HL-60 (cell line): ENCODE measurements at places on chromosomes 4 and X.

DNA sequence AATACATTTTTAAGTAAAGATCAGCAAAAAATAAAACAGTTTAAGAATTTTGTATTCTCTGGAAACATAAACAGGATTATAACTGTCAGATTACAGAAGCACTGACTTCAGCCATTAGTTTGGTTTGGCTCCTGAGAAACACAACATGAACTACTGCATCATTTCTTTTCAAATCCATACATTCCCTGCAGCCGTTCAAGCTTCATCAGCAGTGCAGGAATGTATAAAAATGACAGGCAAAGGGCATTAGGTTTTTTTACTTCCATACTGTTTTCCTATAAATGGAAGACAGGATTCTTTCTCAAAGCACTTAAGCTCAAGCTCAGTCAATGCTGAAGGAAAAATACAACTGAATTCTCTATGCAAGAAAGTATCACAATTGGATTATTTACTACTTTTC lies 4.2 kb upstream of the MAB21L2 start:
- no peak for DNase-seq

DNA sequence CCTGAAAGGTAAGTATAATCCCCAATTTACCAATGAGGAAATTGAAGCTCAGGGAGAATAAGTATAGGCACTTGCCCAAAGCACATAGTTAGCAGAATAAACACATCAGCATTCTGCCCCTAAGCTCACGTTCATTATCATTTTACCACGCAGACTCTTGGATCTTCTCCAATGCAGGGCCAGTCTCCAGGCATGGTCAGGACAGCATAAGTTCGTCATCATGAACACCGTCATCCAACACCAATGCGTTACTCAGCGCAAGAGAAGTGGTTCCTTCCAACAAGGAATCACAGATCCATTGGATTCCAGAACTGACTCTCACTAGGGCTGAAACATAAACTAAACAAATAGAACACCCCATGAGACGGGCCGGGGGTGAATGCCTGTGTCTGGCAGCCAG lies 86.5 kb upstream of the GPM6B start:
- no peak for DNase-seq

DNA sequence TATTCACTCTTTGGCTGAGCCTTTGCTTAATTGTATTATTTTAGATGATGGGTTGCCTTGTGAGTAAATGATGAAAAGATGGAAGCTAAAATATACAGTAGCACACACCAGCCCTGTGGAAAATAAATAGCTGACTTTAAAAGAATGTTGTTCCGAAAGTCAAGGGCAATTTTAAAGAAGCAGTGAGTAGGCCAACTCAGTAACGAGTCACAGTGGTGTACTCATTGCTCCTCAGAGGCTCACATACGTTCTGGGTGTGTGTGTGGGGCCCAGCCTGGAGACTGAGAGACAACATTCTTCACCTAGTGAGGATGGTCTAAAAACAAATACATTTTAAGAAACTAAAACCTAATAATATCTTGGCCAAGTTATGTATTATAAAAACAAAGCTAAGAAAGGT lies 640.3 kb downstream of the TRIML1 start:
- no peak for DNase-seq

DNA sequence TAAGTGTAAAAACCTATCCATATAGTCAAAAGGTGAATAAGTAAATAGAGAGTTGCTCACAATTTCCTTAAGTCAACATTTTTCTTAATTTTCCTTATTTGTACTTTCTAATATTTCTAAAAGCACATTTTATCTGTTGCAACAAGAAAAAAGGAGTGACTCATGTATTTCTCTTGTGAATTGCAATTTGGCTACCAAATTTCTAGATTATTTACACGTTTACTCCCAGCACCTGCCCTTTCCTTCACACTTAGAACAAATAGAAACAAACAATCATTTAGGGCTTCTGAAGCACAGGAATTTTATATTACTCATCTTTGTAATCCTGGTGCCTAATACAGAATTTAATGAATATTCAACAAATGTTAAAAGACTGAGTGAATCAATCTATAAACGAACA lies 22.2 kb downstream of the BTC start:
- DNase-seq = no peak

GRCh38 chr4:47562297-47562696 lies 77.2 kb downstream of the ATP10D start:
- no peak for DNase-seq

DNA sequence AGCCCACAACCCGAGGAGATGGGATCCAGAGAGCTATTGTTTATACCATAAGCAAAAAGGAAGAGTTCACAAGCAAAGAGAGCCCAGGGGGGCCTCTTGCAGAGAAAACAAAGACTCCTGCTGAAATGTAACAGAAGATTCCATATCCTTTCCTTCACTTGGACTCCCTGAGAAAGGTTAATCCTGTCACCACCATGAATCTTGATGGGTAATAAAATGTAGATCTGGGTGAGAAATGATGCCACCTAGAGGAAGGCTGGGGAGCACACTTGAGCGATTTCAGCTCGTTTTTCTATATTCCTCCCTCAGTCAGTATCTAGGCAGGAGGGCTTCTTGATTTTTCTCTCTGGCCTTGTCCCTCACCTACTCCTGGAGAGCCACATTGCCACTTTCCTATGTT lies 10.2 kb upstream of the KCNE5 start:
- DNase-seq = peak; percentile 4

DNA sequence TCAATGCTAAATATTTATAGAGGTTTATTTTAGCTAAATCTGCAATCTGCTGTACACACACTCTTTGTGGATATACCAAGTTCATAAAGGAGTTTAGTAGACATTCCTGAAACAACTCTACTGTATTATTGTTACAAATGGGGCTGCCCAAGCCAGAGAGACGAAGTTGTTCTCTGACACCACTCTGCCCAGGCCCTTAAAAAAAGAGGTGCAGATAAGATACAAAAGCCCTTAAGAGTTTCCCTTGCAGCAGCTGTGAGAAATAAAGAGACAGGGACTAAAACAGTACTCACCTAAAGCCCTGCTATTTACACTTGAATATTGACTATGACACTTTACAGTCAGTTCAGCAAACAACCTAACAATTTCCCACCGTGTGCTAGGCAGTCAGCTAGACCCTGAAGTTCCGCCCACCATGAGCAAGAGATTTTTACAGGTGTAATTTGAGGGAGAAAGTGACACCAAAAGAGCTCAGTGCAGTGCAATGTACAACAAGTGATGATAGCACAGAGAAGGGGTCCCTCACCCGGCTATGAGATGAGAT lies 191.7 kb downstream of the PRDM5 start:
- no peak for DNase-seq

GRCh38 chr4:56696056-56696455 lies 15.0 kb upstream of the HOPX start:
- DNase-seq = no peak

- DNase-seq = peak; percentile 17
Observed at GRCh38 chr4:139619644-139620043, 46.0 kb upstream of the MGST2 start.

DNA sequence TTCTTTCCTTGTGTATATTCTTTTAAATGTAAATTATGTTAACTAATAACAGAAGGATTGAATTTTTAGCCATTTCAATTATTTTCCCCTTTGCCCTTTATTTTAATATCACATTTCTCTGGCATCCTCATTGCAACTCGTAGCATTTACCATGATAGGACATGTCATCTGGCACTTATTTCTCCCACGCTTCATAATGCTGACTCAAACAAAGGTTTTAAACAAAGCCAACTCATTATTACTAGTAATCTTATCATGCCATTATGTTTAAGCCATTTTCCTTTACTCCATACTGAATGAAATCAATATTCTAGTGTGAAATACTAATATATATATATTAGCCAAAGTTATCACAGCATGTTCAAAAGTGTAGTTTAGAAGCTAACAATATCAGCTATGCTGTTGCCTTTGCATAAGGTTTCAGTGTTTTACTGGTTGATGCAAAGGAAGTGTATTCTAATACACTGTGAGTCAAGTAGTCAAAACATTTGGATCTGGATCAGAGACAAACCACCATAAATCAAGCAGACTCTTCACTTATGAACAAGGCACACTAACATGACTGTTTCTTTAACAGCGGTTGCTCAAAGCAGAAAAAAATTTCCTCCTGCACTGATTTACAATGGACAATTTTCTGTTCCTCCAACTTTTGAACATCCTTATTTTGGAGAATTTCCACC lies 281.6 kb downstream of the SLC7A11 start:
- DNase-seq = no peak

DNA sequence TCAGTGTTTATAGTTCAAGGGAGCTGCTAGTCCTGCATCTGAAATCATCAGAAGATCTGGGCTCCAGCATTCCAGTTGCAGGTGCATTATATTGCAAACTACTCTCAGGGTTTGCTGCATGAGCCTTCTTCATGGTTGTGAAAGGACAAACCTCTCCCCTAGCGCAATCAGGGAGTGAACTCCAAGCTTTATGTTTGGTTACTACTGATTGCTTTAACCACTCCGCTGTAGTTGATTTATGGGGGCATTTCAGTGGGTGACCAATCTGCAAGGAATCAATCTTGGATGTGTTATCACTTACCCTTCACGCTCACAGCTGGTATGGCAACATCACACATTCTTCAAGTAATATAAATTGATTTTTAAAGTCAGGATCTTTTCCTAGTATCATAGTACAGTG lies 552.1 kb downstream of the SPOCK3 start:
- DNase-seq = no peak

DNA sequence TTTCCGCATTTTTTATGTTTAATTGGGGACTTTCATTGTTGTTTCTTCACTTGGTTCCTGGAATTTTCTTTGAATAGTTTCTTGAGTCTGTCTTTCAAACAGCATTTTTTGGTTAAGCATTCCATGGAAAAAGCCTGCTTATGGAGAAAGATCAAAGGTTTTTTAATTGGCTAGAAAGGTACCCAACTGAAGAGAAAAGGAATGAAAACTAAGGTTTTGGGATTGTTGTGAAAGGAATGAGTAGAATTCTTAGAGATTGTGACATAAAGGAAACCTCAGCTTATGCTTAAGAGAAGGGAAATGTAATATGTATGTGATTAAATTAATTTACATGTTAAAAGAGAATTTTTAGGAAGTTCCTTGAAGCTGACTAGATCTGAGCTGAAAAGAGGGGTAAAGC lies 82.8 kb downstream of the CCKAR start:
- DNase-seq = no peak

GRCh38 chr4:146952896-146953295 lies 7.2 kb upstream of the TTC29 start:
- no peak for DNase-seq

GRCh38 chr4:146222313-146222712 lies 8.0 kb downstream of the REELD1 start:
- DNase-seq = no peak

GRCh38 chr4:113223001-113223400 lies 173.5 kb downstream of the ANK2 start:
- no peak for DNase-seq

DNA sequence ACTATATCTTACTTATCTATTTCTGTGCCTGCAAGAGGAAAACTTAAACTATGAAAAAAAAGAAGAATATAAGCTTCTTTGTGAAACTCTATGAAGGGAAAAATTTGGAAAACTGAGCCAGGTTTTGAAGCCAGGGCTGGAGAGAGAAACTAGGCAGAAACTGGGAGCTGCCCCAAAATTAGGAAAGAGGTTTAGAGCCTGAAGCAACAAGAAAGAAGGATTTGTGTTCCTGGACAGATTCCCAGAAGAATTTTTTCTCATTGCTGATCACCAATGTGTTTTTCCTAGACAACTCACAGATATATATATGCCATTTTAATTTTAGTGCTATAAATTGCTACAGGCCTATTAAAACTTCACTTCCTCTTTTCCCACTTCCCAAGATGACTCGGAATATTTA lies 245.0 kb upstream of the GEMIN8 start:
- no peak for DNase-seq

GRCh38 chrX:110536816-110537215 lies 178.2 kb downstream of the RTL9 start:
- DNase-seq = peak; percentile 6

DNA sequence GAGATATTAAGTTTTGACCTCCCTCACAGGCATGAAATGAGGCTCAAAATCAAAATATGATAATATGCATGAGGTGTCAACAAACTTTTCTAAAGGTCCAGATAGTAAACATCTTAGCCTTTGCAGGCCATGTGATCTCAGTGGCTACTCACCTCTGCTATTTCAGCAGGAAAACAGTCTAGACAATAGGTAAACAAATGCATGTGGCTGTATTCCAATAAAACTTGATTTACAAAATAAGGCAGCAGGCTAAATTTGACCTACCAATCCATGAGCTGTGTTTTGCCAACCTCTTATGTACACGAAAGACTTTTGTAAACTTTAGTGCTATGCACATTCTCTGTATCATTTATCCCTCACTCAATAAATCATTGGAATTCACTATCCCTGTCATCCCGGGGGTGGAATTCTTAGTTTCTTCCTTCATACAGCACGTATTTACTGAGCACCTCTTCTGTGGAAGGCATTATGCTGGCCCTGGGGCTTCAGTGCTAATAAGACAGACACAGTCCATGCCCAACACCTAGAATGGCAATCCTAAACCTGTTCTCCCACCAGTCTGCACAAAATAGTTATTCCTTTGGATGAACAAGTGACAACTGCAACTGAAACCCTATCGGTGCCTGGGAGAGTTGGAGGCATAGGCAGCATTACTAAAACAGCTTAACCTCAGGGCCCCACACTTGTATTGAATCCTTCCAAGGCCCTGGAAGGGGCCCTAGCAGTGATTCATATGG lies 19.9 kb downstream of the MAGEB17 start:
- DNase-seq = no peak

DNA sequence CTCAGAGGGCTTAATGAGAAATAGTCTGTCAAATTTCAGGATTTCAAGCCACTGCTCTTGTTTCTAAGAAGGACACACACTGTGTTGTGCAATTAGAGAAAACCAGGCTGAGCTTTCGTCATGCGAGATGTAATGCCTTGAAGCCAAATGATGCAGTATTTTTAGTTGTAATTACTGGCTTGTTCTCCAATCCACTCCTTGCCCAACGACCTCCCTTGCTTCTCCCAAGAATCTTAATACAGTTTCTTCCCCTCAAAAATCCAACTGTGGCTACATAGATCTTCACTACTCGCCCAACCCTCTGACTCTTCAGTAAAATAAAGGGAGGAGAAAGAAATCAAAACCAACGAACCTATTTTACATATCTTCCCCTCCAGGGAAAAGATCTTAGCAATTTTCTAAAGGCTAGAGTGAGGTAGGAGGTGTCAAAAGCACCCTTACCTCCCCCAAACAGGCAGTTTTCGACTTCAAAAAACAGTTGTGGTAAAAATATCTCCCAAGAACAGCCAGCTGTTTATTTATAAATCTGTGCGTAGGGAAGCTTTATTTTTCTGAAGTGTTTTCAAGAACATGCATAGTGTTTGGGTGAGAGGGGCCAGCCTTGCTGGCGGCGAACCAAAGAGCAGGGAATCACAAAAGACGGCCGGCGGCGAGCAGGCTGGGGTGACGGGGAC lies 68.7 kb downstream of the MGST2 start:
- peak; percentile 64 for DNase-seq

- no peak for DNase-seq
Observed at GRCh38 chrX:46912603-46913491, 626 bp downstream of the JADE3 start.

- no peak for DNase-seq
Observed at GRCh38 chrX:50167366-50167765, 33.4 kb downstream of the AKAP4 start.
